Nasal cavity respiratory epithelium epithelial cell of viscerocranial mucosa (primary cell): ENCODE measurements at places on chromosomes 3 and 15. TPM values are rescaled to one million over a fixed set of nuclear protein-coding genes. Genes with fewer than 3 reads are reported as not detected.

The PRICKLE2 gene
- total RNA-seq: 2.4 and 29.0 TPM in 2 replicates

The KLHL40 gene
- not detected in 2 replicates for total RNA-seq

The GP9 gene
- not detected in 2 replicates for total RNA-seq

The SLC30A4 gene
- 5.5 and 8.7 TPM in 2 replicates for total RNA-seq

The SNX4 gene
- 15.7 and 22.0 TPM in 2 replicates for total RNA-seq

The CYP11A1 gene
- total RNA-seq: under 0.01 and 0.07 TPM in 2 replicates

The LRRC58 gene
- 35.0 and 41.4 TPM in 2 replicates for total RNA-seq

The CLCN2 gene
- 2.1 and 4.8 TPM in 2 replicates for total RNA-seq

The RASGRP1 gene
- total RNA-seq: 0.34 and 0.50 TPM in 2 replicates

The MAPKBP1 gene
- total RNA-seq: 26.0 and 46.6 TPM in 2 replicates

The DZIP1L gene
- total RNA-seq: 0.34 and 1.3 TPM in 2 replicates

The OIP5 gene
- 0.28 and 0.34 TPM in 2 replicates for total RNA-seq

The RARB gene
- total RNA-seq: under 0.01 and 2.6 TPM in 2 replicates

The GPR149 gene
- not detected in 2 replicates for total RNA-seq

The CFAP92 gene
- 0.34 and 0.36 TPM in 2 replicates for total RNA-seq

The LRRN1 gene
- total RNA-seq: under 0.01 and 15.3 TPM in 2 replicates

The GHRL gene
- total RNA-seq: not detected in 2 replicates

The ZNF660 gene
- total RNA-seq: 0.34 and 0.78 TPM in 2 replicates

The TMEM207 gene
- total RNA-seq: not detected in 2 replicates

The P4HTM gene
- total RNA-seq: 13.3 and 21.6 TPM in 2 replicates

The PLSCR2 gene
- total RNA-seq: under 0.01 and 0.28 TPM in 2 replicates

The CYB561D2 gene
- 13.7 and 14.2 TPM in 2 replicates for total RNA-seq

The LARP6 gene
- total RNA-seq: 30.5 and 42.7 TPM in 2 replicates

The TTLL13 gene
- under 0.01 and 0.07 TPM in 2 replicates for total RNA-seq

The PLA2G4E gene
- total RNA-seq: 0.14 and 2.4 TPM in 2 replicates

The CYP8B1 gene
- not detected in 2 replicates for total RNA-seq

The MESP1 gene
- total RNA-seq: 0.07 and 0.34 TPM in 2 replicates

The TMIE gene
- 1.9 and 2.4 TPM in 2 replicates for total RNA-seq

The SOX14 gene
- not detected in 2 replicates for total RNA-seq

The INSYN1 gene
- total RNA-seq: 1.5 and 1.7 TPM in 2 replicates

The LRRC34 gene
- total RNA-seq: 0.34 and 0.43 TPM in 2 replicates

The TBL1XR1 gene
- 181 and 305 TPM in 2 replicates for total RNA-seq

The SH2D7 gene
- not detected in 2 replicates for total RNA-seq

The C3orf52 gene
- total RNA-seq: 15.4 and 37.0 TPM in 2 replicates

The HACL1 gene
- 14.1 and 16.1 TPM in 2 replicates for total RNA-seq

The SHC4 gene
- under 0.01 and 0.50 TPM in 2 replicates for total RNA-seq

The PLD1 gene
- total RNA-seq: 13.3 and 32.7 TPM in 2 replicates

The AHSG gene
- not detected in 2 replicates for total RNA-seq
